ENCODE measurements at places on chromosomes 7 and 10. TPM values are rescaled to one million over a fixed set of nuclear protein-coding genes. Genes with fewer than 3 reads are reported as not detected.

MEST gene
- total RNA-seq: 43.2 TPM

TMEM196 gene
- not detected for total RNA-seq

DCLRE1A gene
- total RNA-seq: 6.3 TPM

NUTM2E gene
- total RNA-seq: 0.52 TPM

ABCB4 gene
- 0.15 TPM for total RNA-seq

C10orf53 gene
- total RNA-seq: not detected

GJD4 gene
- not detected for total RNA-seq

OIT3 gene
- total RNA-seq: 0.17 TPM

DNA sequence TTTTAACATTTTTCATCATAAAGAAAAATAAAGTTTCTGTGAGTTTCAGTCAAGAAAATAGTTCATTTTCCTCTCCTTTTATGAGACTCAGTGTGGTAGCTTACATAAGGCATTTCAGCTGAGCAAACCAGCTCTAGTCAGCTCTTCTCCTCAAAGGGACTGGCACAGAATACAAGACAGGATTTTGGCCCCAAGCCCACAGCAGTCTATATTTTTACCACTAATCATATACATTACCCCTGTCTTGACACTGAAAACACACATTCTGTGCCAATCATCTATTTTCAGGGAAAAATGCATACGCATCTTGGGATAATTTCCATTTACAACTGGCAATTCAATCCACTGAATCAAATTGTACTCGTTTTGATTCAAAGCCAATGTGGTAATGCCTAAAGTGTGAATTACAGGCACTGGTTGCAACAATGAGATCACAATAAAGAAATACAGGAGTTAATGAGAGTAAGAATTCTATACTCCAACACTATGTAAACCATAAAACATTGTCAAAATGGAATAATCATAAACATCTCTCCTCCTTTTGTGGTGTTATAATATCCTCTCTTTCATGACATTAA lies 186.4 kb downstream of the CACNA2D1 start:
- H3K27ac ChIP-seq: peak overlapping the region; percentile 11
- no peaks in the 10 kb centered on the region for H3K27me3 ChIP-seq
- no peak overlapping the region for H3K4me3 ChIP-seq
- H3K36me3 ChIP-seq: peaks cover 2% of the 10 kb centered on the region
- DNase-seq: no peak
- peaks cover 18% of the 10 kb centered on the region for H3K4me1 ChIP-seq

DNA sequence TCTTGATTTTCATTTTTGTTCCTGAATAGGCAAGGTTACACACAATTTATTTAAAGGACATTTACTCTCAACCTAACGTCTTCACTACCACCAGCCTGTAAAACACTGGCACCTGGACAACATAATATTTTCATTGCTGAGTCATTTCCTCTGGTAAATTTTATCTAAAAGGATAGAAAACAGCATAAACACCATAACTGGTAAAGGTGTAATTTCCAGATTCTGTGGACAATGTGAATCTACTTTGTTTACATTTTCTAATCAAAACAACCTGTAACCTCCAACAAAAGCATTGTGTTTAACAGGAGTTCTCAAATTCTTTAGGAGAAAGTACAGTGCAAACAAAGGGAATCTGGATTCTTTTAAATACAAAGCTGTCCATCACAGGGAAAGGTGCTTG lies 472.0 kb upstream of the AKR1E2 start:
- peak overlapping the region; percentile 72 for H3K27ac ChIP-seq
- H3K4me3 ChIP-seq: no peak overlapping the region
- no peaks in the 10 kb centered on the region for H3K36me3 ChIP-seq
- H3K27me3 ChIP-seq: no peaks in the 10 kb centered on the region
- peaks cover 50% of the 10 kb centered on the region for H3K4me1 ChIP-seq
- DNase-seq: no peak

DNA sequence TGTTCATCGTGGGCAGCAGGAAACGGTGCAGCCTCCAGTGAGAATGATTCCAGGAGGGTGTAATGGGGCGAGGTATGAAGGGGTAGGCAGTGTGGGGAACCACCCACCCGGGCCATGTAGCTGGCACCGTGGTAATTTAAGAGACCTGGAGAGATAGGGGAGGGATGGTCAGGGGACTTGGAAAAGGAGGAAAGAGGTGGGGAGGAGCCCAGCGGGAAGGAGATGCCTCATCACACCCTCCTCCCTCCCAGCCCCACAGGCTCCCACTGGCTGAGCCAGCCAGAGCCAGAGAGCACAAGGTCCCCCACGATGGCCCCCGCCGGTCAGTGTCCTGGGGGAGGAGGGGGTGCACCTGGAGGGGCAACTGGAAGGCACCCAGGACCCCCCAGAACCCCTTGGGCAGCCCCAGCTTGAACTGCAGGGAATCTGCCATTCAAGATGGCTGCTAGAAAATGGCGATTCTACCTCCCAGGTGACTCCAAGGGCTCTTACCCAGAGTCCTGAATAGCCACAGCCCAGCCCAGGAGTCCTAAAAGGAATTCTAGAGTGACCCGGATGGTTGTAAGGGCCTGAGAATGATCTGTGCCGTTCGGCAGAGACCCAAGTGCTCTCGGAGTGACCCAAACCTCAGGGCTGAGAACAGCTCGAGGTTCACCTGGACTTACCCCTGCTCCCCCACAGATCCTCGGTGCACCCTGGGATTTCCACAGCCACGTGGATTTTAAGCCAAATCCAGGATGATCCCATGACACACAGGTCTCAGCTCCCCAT lies 28.8 kb downstream of the CALML3 start:
- H3K4me1 ChIP-seq: peaks cover 15% of the 10 kb centered on the region
- H3K27me3 ChIP-seq: no peaks in the 10 kb centered on the region
- peak; percentile 50 for DNase-seq
- no peaks in the 10 kb centered on the region for H3K36me3 ChIP-seq

DNA sequence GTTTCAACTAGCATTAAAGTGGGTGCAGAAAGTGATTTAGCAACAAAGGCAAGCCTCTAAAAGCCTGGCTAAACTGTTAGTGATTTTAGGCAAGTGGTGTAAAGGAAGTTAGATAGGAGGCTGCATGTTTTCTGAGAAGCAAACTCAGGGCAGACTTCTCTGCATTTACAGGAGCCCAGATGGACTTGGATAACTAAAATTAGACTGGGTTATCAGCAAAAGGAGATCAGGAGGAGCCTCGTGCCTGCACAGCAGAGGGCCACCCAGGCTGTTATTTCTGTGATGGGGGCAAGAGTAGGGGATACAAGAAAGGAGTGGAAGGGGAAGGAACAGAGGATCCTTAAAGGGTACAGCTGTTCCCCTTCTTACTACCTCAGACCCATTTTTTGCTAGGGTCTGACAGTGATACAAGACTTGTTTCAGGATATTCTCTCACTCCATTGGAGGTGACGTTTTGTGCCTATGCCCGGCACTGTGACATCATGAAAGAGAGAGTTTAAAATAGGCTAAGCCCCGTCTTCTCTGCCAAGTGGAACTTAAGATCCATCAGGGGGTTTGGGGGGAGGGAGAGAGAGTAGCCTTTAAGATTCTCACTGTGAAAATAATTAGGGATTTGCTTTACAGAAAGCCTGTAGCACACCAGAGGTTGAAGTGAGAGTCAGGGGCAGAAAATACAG lies 49.6 kb upstream of the PDCD4 start:
- H3K27me3 ChIP-seq: no peaks in the 10 kb centered on the region
- no peak for DNase-seq
- peaks cover 41% of the 10 kb centered on the region for H3K4me1 ChIP-seq
- H3K36me3 ChIP-seq: no peaks in the 10 kb centered on the region
- no peak overlapping the region for H3K27ac ChIP-seq
- no peak overlapping the region for H3K4me3 ChIP-seq

GRCh38 chr10:17122726-17123661 lies 6.6 kb downstream of the CUBN start:
- no peaks in the 10 kb centered on the region for H3K27me3 ChIP-seq
- no peak for DNase-seq
- H3K36me3 ChIP-seq: no peaks in the 10 kb centered on the region
- peak overlapping the region; percentile 42 for H3K27ac ChIP-seq
- no peak overlapping the region for H3K4me3 ChIP-seq
- peaks cover 15% of the 10 kb centered on the region for H3K4me1 ChIP-seq

DNA sequence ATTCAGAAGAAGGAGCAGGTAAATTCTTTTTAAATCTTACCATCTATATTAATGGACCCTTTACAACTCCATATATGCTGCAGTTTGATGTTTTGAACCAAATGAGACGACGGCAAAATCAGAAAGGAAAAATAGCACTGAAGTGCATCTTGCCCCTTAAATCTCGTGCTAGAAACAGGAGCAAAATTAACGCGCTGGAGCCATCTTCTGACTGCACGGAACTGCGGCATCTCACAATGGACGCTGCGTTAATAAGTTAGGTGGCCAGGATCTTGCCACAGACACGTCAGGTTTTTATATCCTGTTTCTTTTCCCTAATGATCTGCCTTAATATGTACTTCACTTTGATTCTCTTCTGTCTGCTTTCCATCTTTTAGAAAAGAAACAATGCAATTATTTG lies 354.5 kb downstream of the TFEC start:
- H3K4me1 ChIP-seq: peaks cover 27% of the 10 kb centered on the region
- H3K36me3 ChIP-seq: no peaks in the 10 kb centered on the region
- H3K27ac ChIP-seq: no peak overlapping the region

DNA sequence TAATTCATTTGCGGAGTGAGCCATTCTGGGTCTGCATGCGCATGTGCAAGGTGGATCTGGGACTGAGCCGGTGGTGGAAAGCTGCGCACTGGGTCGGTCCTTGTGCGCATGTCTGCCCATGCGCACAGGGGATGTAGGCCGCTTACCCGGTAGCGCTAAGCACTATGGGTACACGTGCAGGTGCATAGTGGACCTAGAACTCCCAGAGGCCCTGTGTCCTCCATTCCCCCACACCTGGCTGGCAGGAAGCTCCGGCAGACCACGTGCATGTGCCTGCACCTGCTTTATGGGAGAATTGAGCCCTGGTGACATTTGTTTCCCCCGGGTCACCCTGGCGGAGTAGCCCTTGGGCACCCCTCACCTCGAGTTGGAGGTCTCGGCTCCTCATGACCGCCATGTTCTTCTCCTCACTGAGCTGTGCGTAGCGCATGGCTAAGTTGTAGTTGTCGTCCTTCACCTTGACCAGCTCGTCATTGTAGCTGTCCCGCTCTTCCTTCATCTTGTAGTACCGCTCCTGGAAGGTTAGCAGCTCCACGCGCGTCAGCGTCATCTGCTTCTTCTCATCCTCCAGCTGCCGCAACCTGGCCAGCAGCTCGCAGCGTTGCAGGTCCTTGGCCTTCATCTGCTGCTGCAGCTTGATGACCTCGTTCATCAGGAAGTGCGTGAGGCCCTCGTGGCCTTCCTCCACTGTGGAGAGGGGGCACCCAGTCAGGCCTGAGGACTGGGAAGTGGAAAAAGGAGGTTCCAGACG lies 99.6 kb downstream of the CARD11 start:
- no peaks in the 10 kb centered on the region for H3K36me3 ChIP-seq
- H3K27me3 ChIP-seq: peaks cover 26% of the 10 kb centered on the region
- peak; percentile 75 for DNase-seq
- H3K4me3 ChIP-seq: no peak overlapping the region

Measured in chondrocyte (in vitro differentiated cells).